Caco-2 (cell line): ENCODE measurements at places on chromosomes 13 and 19. TPM values are rescaled to one million over a fixed set of nuclear protein-coding genes. Genes with fewer than 3 reads are reported as not detected.

GRCh38 chr19:35451338-35452096, 3.5 kb downstream of the FFAR2 start:
- H3K27me3 ChIP-seq = no peaks in the 10 kb centered on the region
- DNase-seq = no peak
- H3K4me3 ChIP-seq = no peak overlapping the region
- H3K4me1 ChIP-seq = peaks cover 4% of the 10 kb centered on the region; the same call in 1 of the 2 replicates

- no peaks in the 10 kb centered on the region for H3K36me3 ChIP-seq
- H3K4me1 ChIP-seq = no peaks in the 10 kb centered on the region
- no peaks in the 10 kb centered on the region for H3K27me3 ChIP-seq
Measured at GRCh38 chr19:43311706-43312105, 41.8 kb upstream of the CD177 start.

GRCh38 chr13:111347438-111347837, 27.0 kb downstream of the TEX29 start:
- no peaks in the 10 kb centered on the region for H3K27me3 ChIP-seq
- no peak overlapping the region for H3K27ac ChIP-seq
- H3K4me1 ChIP-seq = no peaks in the 10 kb centered on the region
- no peak for DNase-seq

DNA sequence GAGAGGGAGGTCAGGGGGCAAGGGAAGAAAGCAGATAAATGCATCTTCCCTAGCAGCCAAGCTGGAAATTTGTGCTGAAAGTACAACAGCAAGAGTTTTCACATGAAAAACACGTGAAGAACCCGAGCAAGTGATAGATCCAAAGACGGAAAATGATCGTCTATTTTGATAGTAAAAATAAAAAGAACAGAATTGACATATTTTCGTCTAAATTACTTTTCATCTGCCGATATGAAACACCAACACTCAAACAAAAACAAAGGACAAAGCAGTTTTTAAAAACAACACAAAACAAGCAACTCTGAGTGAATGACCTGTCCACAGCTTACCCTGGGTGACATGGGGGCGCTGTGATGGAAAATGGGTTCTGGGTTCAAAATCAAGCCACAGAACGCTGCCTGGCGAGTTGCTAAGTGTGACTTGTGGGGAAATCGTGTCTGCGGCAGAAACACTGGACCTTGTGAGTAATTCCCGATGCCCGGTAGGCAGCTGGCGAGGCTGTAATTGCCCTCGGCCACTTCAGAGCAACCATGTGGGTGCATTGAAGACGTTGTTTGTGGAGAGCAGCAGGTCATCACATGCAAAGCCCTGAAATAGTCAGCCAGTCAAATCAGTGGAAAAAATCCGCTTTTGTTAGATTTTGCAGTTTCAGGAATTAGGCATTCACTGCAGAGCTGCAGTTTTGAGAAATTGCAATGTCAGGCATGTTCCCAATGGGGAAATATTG, 7.4 kb downstream of the SOX1 start:
- peaks cover 2% of the 10 kb centered on the region for H3K27me3 ChIP-seq
- H3K27ac ChIP-seq = no peak overlapping the region
- H3K36me3 ChIP-seq = no peaks in the 10 kb centered on the region
- no peaks in the 10 kb centered on the region for H3K4me1 ChIP-seq

- H3K27me3 ChIP-seq = no peaks in the 10 kb centered on the region
- H3K4me3 ChIP-seq = no peak overlapping the region
- no peak for DNase-seq
- H3K36me3 ChIP-seq = peaks cover 6% of the 10 kb centered on the region
- H3K4me1 ChIP-seq = no peaks in the 10 kb centered on the region
Measured at GRCh38 chr13:98004107-98004506, 50.6 kb downstream of the IPO5 start.

DNA sequence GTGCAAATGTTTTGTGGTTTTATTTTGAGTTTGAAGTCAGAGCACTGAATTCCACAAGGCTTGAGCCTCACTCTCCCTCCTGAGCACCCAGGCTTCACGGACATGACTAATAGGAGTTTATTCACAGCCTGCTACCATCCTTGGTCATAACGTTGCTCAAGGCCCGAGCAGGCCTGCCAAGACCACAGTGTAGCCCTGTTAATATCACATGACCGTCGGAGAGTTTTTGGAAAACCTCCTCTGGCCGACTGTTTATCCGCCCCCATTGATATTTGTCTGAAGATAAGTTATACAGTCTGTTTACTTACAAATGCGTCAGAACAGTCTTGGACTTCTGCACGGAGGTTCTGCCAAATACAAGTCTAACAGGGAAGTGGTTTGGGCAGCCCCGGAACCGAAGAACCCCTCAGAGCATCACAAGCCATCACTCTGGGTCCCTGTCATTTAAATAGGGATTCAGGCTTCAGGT, 89.9 kb downstream of the COL4A2 start:
- H3K36me3 ChIP-seq = no peaks in the 10 kb centered on the region
- H3K4me3 ChIP-seq = no peak overlapping the region
- H3K4me1 ChIP-seq = peaks cover 6% of the 10 kb centered on the region; the same call in 1 of the 2 replicates
- no peak overlapping the region for H3K27ac ChIP-seq
- DNase-seq = no peak

EFNB2 gene
- total RNA-seq = 68.0 and 80.4 TPM in 2 replicates

ZNF230 gene
- total RNA-seq = 5.1 and 5.5 TPM in 2 replicates

LGALS7B gene
- total RNA-seq = not detected in 2 replicates

RFXAP gene
- total RNA-seq = 8.7 and 11.5 TPM in 2 replicates
